ENCODE measurements at places on chromosomes 16 and 17.

GRCh38 chr17:63694950-63695773 lies 4.8 kb downstream of the LIMD2 start:
- no peak for DNase-seq

GRCh38 chr17:41907185-41907556 lies 11.6 kb downstream of the ACLY start:
- DNase-seq: no peak

DNA sequence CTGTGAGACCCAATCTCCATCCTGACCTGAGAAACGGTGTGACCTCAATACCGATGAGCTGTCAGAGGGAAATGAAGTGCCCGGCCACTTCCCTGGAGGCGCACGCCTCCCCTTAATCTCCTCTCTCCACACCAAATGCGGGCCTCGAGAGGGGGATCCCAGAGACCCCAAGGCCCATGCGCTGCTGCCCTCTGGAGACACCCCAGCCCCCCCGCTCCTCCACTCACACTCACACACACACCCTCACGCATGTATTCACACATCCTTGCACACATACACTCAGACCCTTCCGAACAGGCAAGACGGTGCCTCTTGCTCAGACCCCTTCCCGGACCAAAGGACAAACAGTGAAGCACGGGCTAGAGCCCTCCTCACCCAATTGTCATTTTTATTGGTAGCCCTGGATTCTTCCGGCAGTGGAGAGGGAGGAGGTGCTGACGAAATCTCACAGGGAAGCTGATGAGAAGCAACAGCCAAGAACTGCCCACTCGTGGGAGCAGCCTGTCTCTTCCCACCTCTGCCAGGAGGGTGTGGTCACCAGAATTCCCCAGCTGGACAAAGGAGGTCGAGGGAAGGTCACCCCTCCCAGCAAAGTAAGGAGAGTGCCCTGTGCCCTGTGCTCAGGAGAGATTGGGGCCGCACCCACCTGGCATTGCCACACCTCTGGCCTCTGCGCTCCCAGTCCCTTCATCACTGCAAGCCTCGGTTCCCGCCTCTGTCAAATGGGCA lies 136.0 kb upstream of the TNRC6C start:
- no peak for DNase-seq

DNA sequence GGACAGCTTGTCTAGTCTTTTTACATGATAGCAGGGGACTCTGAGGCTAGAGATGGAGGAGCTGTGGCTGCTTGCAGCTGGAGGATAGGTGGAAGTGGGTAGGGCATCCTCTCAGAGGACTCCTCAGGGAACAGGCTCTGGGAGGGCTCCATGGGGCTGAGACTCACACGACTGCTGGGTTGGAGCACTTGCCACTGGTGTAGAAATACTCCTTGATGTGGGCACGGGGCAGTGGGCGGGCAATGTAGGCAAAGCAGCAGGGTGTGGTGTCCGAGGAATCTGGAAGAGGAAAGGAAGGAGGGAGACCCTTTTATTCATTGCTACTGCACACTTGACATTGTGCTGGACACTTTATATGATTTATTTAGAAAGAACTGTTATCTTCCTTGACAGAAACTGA lies 1.8 kb downstream of the CCL5 start:
- DNase-seq: no peak

DNA sequence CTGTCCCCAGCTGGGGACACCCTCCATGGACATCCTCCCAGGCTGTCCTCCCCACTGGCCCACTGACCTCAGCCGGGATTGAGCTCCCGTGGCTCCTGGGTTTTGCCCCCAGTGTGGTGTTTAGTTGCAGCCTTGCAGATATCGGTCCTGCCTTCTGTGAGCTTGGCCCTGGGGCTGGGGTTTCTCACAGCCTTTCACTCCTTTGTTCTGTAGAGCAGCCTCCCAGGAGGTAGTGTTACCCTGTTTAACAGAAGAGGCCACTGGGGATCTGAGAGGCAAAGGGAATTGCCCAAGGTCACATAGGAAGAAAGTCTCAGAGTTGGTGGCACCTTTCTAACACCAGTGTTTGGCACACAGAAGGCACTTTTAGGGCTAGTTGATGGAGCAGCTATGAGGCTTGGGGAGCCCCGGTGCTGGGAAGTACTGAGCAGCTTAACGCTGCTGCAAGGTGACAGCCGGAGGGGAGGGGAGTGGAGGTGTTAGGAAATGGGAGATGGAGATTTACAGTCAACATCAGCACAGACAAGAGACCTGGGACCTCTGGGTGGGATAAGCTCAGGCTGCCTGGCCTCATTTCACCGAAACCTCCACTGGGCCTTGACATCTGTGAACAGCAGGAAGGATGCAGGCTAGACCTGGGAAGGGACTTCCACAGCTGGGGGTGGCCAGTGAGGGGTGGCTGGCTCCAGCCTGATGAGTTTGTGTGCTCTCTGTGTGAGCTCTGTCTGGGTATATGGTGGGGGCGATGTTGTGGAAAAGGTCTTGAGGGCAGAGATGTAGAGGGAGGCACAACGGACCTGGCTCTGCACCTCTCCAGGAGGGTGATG lies 26.1 kb downstream of the CACNA1G start:
- DNase-seq: no peak

DNA sequence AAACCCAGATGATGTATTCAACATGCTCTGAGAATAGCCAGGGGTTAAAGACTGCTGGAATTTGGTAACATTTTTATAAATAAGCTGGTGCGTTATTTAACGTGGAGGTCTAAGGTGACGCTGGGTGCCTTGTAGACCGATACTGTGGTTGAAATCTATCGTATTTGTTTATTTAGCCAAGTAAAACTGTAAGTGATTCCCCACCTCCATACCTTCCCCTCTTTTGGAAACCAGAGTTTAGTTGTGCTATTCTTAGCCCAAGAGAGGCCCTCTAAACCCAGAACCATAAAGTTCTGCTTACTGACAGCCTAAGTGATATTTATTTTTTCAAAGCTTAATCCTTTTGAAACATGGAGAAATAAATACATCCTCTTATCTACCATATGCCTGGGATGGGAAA lies 744.5 kb downstream of the WWOX start:
- no peak for DNase-seq

- DNase-seq: no peak
Observed at GRCh38 chr16:59880611-59881010, 1146.5 kb upstream of the GOT2 start.
